ENCODE measurements at places on chromosomes 1 and 21.

- DNase-seq, result no peak
Measured at GRCh38 chr1:11790880-11791715, 14.7 kb downstream of the MTHFR start.

DNA sequence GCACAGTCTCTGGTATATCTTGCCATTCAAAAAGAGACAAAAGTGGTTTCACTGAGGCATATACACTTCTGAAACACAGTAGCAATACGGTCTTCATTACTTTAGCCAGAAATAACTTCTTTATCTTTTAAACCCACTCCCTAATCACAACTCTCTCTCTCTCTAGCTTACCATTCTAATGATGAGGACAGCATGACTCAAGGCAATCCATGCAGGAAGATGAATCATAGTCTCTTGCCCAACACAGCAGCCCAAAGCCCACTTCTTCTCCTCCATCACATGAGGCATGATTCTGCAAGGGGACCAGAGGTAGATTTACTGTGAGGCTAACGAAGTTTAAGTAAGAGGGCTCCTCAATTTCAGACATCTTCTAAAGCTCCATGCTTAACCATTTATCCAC, 285.0 kb upstream of the NR5A2 start:
- DNase-seq, result peak; percentile 84

DNA sequence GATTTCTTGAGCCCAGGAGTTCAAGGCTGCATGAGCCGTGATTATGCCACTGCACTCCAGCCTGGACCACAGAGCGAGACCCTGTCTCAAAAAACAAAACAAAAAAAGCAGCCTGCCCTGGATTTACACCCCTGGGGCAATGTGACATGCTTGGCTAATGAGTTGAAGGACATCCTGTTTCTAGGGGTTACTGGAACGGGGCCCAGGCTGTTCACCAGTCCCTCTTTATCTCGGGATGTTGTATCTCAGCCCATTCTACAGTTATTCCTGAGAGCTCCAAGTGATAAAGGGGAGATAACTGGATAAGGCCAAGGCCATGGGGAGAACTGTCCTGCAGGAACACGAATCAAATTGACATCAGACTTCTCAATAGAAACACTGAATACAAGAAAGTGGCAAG, 21.7 kb upstream of the S100A2 start:
- no peak for DNase-seq

GRCh38 chr1:224681816-224682215, 65.7 kb downstream of the CNIH3 start:
- DNase-seq, result no peak

- DNase-seq, result no peak
Measured at GRCh38 chr1:104617474-104617873, 867.8 kb downstream of the AMY1C start.

- DNase-seq, result no peak
Measured at GRCh38 chr1:100995198-100995988, 30.2 kb downstream of the DPH5 start.

DNA sequence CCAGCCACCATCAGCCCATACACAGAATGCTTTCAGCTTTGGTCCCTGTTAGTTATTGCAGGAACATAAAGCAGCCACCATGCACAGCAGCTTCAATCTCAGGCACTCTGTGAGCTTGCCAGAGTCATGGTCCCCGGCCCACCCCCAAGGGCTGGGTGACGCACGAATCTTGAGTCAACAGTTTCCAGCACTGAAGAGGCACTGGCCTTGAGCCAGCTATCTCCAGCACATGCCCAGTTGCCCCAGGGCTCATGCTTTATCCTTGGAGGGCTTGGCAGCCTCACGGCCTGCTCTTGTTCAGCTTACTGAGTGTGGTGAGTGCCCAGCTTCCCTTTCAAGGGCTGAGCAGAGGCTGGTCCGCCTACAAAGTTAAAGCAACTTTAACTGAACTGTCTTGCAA, 200.7 kb upstream of the RAB4A start:
- peak; percentile 51 for DNase-seq

GRCh38 chr21:46195595-46196195, 11.4 kb upstream of the SPATC1L start:
- DNase-seq, result no peak

DNA sequence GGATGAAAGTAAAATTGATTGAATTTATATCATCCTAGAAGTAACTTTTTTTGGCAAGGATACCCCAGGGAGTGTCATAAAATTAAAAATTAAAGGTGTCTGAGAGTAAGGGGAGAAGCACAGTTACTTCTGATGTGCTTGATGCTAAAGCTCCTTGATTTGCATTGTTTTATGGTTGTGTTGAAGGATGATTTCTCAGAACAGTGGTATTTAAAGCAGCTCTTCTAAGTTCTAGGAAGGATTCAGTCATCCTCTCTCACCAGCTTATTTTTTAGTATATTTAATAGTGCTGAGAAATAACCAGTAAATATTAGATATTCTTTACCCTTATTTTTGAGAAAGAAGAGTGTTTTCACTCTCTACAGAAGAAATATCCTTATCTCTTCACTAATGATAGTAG, 93.0 kb downstream of the FGGY start:
- no peak for DNase-seq

- DNase-seq, result no peak
Measured at GRCh38 chr21:45742247-45742646, 98.7 kb downstream of the PCBP3 start.
